Ovary (tissue), 10 donors: ENCODE measurements at places on chromosomes 4 and X. TPM values are rescaled to one million over a fixed set of nuclear protein-coding genes. Genes with fewer than 3 reads are reported as not detected.

XAGE1A gene
- total RNA-seq = not detected

MAPK10 gene
- 24.6 TPM for total RNA-seq

PNMA3 gene
- total RNA-seq = 0.63 TPM

CYP4V2 gene
- 22.0 TPM for total RNA-seq

SLC4A4 gene
- total RNA-seq = 8.3 TPM

ARHGAP6 gene
- total RNA-seq = 29.0 TPM

APLN gene
- 14.5 TPM for total RNA-seq

DCUN1D4 gene
- total RNA-seq = 84.2 TPM

SLC49A3 gene
- 1.1 TPM for total RNA-seq

NALF2 gene
- not detected for total RNA-seq

ASB12 gene
- 0.53 TPM for total RNA-seq

BMX gene
- 1.3 TPM for total RNA-seq

PSAPL1 gene
- total RNA-seq = not detected

ARL13A gene
- total RNA-seq = not detected

PITX2 gene
- not detected for total RNA-seq

FAM184B gene
- not detected for total RNA-seq

MAGEA11 gene
- total RNA-seq = not detected

H2BW2 gene
- 0.12 TPM for total RNA-seq

ABLIM2 gene
- 0.95 TPM for total RNA-seq

AFF2 gene
- 4.6 TPM for total RNA-seq

FGF5 gene
- total RNA-seq = not detected

CFP gene
- total RNA-seq = 1.5 TPM

TBC1D1 gene
- 65.3 TPM for total RNA-seq

P2RY10 gene
- total RNA-seq = 0.32 TPM

GABRG1 gene
- 5.1 TPM for total RNA-seq

NKX1-1 gene
- total RNA-seq = not detected

HDAC6 gene
- total RNA-seq = 115 TPM

SCML2 gene
- 5.1 TPM for total RNA-seq

ARHGAP36 gene
- not detected for total RNA-seq

RADX gene
- total RNA-seq = 9.5 TPM

VSIG4 gene
- total RNA-seq = 4.4 TPM
